ENCODE measurements at places on chromosomes 2 and 18.

GRCh38 chr2:217609952-217610351 is 392.8 kb downstream of the TNS1 start:
- DNase-seq: no peak

DNA sequence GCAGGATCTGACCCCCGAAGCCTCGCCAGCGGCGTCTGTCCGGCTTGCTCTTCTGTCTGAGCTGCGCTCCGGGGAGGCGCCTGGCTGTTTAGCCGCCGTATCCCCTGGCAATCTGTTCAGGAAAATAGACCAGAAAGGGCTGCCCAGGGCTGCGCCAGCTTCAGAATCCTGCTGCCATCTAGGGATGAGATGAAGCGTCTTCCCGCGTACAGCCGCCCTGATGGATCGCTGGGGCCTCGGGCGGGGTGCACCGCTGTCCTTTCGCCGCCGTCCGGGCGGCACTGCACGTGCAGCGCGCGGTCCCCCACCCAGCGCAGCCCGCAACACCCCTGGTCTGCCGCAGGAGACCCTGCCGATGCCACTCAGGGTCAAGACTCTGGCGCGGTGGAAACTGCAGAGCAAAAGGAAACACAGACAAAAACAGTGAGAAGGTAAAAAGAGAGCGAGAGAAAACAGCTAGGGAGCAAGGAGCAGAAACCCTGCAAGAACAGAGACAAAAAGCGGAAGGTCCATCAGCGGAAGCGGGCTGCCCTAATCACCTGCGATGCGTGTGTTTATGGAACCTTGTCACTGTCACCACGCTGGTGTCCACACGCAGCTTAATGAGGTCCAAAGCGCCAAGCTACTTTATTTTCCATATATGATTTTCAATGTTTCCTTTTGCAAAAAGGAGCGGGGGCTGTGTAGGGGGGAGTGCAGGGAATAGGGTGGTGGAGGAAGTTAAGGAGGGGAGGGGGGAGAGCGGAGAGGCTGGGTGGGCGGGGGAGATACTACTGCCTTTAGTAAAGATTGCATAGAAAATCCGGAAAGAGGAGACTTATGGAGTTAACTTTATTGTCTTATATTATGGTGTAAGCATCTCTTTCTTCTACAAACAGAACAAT is 2113.3 kb upstream of the PIK3C3 start:
- DNase-seq: no peak

- DNase-seq: no peak
Observed at GRCh38 chr18:61666876-61667590, 225.8 kb downstream of the RNF152 start.

GRCh38 chr2:160227293-160227915 is 27.3 kb upstream of the ITGB6 start:
- DNase-seq: peak; percentile 42

DNA sequence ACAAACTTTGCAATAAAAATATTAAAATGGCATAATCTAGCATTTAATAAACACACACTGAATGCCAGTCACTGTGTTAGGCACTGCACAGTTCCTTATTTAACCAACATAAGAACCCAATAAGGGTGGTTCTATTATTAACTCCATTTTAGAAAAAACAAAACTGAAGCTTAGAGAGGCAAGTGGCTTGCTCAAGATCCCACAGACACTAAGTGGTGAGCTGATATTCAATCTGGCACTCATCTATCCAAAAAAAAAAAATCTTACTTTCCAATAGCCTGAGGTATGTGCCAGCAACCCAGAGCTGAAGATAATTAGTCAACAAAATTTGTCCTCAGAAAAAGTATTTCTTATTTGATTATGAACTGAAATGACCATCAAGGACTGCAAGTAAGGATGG is 799 bp downstream of the CYTIP start:
- DNase-seq: no peak

Data from COLO829 (cell line).